Activated CD8-positive, alpha-beta memory T cell treated with anti-CD3 and anti-CD28 coated beads for 1 hour (primary cell): ENCODE measurements at places on chromosomes 7 and 10.

GRCh38 chr7:27435461-27435860, 192.9 kb downstream of the EVX1 start:
- DNase-seq: no peak

DNA sequence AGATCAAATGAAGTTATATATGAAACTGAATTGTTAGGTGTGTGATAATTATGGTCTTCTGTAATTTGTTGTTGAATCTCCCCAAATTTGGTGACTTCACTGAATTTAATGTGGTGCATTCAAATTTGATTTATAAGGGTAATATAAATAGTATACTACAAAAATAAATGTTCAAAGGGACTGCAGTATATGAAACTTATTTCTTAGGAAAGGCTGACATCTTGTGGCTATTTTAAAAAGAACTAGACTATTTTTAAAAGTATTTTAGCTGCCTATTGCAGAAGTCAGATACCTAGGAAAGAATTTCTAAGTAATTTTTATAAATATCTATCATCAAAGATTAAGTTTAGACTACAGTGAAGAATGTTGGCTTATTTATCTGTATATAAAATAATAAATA, 36.6 kb downstream of the ATRNL1 start:
- DNase-seq: no peak

DNA sequence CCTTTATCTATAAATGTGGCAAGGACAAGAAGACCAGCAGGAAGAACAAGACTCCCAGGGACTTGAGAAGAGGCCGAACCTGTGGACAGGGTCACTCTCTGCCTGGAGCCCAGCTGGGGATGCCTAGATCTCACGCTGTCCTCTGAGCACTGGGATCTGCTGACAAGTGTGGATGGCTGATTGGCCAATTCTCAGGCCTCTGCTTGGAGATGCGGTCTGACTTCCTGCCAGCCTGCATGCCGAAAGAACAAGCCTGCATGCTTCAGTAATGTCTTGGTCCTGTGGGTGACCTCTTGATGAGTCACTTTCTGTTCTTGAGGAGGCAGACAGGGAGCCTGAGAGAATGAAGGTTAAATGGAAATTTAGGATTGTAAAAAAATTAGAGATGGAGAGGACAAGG, 84.7 kb downstream of the TMEM178B start:
- no peak for DNase-seq

GRCh38 chr7:16669581-16669980, 23.6 kb downstream of the BZW2 start:
- no peak for DNase-seq

GRCh38 chr10:58817201-58817846, 304.7 kb downstream of the BICC1 start:
- no peak for DNase-seq

DNA sequence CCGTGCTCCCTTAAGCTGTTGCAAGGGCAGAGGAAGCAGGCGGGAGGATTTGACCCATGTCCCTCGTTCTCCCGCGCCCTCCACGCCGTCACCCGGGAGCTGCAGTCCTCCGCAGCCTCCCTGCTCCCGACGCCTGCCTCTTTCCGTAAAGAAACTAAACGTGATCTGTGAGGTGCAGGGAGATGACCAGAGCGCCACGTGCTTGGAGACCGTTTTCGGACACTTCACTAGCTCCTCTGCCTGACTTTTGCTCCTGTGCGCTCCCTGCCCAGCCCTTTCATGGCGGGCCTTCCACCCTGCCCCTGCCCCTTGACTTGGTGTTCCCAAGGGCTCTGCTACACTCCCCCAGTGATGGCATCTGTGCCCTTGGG, 171.2 kb downstream of the LSM5 start:
- no peak for DNase-seq

DNA sequence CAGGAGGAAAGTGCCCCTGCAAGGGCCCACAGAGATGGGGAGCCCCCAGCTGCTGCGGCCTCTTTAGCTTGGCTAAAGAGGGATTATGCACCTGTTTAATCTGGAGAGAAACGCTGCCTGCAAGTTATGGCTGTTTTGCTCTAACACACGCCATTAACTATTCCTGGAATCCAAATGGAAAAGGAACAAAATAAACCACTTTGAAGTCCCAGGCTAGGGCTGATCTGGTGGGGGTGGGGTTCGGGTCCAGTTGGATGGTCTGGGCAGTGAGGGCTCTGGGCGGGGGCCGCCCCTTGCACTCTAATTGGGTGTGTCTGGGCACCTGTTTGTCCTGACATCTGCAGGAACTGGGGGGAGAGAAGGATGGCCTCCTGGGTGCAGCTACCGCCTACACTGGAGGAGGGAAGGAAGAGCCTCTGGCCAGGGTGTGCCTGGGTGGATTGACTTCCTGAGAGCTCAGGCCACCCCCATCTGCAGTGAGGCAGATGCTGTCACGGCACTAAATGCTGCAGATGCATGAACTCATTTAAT, 300.6 kb downstream of the ZEB1 start:
- no peak for DNase-seq

- DNase-seq: no peak
Measured at GRCh38 chr10:74104480-74104879, 46.1 kb downstream of the AP3M1 start.

DNA sequence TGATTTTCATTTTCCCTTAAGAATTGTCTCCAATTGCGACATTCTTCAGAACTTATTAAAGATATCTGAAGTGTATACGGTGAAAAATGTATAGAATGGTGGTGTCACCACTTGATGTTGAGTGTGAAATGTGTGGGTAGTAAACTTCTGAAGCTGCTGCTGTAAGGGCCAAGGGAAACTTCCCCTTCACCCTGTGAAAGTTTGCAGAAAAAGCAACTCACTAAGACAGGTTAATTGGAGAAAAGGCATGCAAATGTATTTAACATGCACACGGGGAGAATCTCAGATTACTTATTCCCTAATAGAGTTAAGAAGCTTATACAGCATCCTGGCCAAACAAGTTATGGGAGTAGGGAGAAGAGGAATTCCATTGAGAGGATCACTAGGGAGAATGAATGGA, 173.0 kb downstream of the NSUN6 start:
- DNase-seq: no peak

DNA sequence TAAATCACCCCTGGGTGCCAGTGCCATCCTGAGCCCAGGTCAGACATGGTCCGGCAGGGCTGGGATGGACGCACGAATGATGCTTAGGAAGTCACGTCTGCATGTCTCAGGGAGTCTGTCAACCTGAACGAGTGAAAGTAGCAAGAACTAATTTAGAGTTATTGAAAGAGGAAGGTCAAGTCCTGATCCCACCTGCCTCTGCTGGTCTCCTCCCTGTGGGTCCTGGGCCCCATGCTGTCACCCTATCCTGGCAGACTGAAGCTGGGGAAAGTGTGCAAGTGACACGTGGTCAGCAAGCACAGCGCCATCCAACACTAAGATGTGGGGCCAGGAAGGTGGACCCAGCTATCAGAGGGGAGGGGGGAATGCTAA, 26.1 kb upstream of the GRID1 start:
- DNase-seq: no peak

- no peak for DNase-seq
Measured at GRCh38 chr7:112370436-112370835, 79.8 kb upstream of the IFRD1 start.

DNA sequence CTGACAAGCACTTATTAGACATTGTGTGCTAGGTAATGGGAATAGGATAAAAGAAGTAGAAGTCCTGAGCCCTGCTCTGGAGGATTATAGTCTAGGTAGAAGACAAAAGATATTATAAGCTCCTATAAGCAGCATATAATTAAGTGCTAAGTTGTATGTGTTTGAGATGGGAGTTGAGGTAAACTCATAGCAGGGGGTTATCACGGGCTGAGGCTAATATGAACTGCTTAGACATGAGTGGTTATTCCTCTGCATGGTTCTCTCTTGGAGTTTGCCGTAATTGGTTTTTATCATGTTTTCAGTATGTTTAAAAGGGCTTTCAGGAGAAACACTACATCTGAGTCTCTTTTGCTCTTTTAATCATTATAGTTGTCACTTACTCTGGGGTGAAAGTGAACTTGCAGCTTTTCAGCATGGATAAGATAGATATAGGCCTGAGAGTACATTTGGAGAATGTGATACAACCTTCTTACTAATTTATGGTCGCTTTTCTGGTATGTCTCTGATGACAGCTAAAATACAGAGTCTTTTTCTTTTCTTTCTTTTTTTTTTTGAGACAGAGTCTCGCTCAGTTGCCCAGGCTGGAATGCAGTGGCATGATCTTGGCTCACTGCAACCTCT, 39.0 kb downstream of the SMNDC1 start:
- no peak for DNase-seq

GRCh38 chr7:128837521-128837921, 7.3 kb downstream of the FLNC start:
- no peak for DNase-seq

- no peak for DNase-seq
Measured at GRCh38 chr7:123901101-123901500, 23.9 kb upstream of the SPAM1 start.

DNA sequence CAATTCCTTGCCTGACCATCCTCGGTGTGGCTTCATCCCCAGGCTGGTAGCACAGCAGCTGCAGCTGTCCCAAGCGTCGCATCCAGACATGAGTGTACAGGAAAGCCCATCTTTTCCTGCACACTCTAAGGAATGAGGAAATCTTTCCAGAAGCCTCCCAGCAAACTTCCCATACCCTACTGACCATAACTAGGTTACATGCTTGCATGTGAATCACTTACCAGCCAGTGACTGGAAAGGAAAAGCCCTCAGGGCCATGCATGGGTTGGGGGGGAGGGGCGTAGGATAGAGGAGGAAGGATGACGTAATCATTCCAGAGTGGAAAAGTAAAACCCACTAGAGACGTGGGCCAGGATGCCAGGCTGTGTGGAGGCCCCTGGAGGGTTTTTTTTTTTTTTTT, 18.9 kb upstream of the ZNF212 start:
- no peak for DNase-seq

- DNase-seq: no peak
Measured at GRCh38 chr10:34520084-34520483, 295.0 kb downstream of the PARD3 start.

- no peak for DNase-seq
Measured at GRCh38 chr7:92025260-92025659, 84.6 kb downstream of the AKAP9 start.

GRCh38 chr10:11143242-11143641, 125.6 kb downstream of the CELF2 start:
- no peak for DNase-seq

DNA sequence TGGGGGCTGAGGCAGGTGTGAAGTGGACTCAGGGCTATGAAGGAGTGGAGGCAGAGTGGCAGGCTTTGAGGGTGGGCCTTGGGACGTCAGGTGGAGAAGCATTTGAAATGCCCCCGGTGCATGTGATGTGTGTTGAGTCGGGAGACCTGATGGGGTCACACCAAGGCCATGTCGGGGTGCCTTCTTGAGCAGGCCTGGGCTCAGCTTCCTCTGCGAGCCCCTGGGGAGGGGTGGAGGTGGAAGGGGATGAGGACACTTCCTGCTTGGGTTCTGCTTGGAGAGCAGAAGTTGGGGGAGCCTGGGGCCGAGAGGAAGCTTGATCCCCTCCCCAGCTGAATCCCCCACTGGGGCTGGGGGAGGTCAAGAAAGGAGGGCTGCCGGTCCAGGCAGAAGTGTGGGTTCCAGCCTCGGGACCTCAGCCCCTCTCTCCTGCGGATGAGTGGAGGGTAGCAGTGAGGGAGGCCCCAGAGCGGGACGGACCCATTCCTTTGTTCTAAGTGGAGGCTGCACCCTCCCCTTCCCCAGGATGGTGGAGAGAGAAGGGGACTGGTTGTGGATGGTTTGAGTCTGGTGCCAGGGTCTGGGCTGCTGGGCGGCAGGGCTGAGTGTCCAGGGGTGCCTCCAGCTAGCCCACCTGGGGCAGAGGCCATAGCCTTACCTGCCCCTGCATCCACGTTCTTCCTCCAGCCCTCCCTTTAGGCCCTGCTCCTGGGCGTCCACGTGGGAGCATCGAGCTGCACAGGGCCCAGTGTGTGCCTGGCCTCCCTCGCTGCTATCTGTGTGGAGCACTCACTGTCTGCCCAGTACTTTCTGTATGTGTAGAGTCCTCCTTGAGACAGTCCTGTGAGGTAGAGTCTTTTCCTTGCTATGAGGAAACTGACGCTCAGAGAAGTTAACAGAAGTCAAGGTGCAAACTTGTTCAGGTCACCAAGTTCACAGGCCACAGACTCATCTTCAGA, 36.7 kb downstream of the PRF1 start:
- no peak for DNase-seq

- no peak for DNase-seq
Measured at GRCh38 chr7:4144172-4144701, 537.9 kb upstream of the FOXK1 start.

DNA sequence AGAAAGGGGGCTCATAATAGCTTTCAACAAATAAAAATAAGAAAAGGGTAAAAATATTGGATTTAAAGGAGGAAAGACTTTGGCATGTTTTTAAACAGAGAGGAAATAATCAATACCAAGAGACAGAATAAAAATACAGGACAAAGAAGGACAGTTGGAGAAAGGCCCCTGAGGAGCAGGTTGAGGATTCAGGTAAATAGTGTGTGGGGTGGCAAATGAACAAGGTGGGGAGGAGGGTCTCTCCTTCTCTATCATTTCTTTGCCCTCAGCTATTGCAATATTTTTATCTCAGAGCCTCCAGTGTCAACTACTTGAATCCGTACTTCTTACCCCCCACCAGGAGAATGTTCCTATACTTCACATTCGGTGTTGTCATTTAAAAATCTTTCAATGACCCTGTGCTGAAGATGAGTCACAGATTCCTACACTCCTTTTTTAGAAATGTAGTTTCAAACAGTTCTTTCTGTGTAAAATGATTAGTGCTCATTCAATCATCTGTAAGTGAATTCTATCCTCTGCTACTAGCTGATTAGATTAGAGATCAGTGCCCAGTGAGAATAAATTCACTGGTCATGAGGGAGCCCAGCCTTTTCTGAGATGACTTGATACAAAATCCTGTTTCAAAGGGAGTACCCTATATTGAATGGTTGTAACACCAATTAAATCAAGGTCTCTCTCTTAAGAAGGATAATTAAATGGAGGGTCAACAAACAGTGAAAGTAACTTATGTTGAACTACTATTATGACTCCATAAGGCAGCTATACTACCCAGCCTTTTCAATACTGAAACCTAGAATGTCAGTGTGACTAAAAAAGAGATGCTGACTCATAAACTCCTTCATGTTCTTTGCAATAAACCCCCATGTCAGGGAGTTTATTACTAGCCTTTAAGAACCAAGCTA, 50.4 kb upstream of the WNT16 start:
- DNase-seq: no peak

GRCh38 chr7:140540136-140540777, 61.0 kb upstream of the MKRN1 start:
- no peak for DNase-seq

DNA sequence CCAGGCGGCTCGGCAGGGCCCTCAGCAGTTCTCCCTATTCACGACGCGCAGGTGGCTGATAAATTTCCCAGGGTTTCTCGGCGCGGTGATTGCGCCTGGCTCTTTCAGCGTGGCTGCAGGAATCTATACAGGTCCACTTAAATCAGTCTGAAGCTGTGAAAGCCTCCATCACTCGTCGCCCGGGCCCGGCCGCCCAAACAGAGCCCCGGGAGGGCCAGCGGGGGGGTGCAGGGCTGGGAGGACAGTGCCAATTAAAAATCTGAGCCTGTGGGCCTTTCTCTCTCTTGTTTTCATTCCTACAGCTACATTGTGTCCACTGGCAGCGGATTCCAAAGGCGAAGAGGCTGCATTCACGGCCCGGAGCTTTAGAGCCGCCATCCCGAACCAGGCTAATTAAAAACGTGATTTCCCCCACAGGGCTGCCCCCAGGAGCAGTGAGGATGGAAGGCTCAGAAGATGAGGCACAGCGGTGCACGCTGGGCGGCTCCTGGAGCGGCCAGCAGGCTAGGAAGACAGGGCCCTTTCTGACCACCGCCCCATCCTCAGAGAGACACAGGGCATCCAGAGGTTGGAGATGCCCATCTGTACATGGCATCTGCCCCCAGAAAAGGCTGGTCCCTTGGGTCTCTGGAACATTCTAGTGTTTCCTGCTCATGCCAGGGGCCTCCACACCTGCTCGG, 100.7 kb downstream of the FAM53B start:
- DNase-seq: no peak
